ENCODE measurements at places on chromosomes 3 and 15.

DNA sequence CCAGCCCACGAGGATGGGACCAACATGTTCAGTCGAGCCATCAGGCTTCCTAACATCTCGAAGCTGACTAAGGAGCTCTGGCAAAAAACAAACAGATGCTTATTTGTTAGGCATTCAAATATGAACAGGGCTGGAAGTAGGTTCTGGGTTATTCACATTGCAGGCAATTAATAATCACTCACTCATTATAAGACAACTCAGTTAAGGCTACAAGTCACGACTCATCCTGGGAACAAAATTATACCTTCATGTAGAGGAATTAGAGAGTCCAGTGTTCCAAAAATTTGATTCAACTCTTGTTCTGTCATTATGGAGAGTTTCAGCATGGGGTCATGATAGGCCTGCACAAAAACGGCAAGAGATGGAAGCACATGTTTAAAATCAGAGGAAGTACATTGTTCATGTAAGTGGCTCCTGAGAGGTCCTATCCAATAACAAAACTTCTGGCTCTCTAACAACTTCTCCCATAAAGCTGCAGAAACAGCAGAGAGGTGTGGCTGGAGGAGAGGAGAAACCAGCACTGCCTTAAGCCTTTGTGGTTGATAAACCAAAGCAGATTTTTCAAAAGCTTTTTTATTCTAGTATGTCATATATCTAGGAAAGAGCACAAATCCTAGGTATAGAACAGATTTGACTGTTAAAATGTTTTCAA, 50.6 kb downstream of the ARHGEF3 start:
- no peak for DNase-seq

GRCh38 chr3:152398495-152398894, 129.8 kb downstream of the MBNL1 start:
- no peak for DNase-seq

GRCh38 chr3:25783661-25784512, 644 bp upstream of the NGLY1 start:
- DNase-seq, result no peak

DNA sequence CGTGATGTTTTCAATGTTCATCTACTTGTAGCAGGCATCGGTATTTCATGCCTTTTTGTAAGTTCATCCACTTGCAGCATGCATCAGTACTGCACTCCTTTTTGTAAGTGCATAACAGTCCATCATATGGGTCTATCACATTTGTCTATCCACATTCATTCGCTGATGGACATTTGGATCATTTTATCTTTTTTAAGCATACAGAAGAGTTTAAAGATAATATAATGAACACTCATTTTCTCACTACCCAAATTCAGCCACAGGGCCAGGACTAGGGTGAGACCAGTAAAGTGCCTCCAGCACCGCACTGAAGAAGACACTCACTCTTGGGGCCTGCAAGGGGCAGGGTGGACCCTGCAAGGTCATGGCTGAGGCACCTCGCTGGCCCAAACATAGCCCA, 309.6 kb downstream of the UACA start:
- DNase-seq, result no peak

DNA sequence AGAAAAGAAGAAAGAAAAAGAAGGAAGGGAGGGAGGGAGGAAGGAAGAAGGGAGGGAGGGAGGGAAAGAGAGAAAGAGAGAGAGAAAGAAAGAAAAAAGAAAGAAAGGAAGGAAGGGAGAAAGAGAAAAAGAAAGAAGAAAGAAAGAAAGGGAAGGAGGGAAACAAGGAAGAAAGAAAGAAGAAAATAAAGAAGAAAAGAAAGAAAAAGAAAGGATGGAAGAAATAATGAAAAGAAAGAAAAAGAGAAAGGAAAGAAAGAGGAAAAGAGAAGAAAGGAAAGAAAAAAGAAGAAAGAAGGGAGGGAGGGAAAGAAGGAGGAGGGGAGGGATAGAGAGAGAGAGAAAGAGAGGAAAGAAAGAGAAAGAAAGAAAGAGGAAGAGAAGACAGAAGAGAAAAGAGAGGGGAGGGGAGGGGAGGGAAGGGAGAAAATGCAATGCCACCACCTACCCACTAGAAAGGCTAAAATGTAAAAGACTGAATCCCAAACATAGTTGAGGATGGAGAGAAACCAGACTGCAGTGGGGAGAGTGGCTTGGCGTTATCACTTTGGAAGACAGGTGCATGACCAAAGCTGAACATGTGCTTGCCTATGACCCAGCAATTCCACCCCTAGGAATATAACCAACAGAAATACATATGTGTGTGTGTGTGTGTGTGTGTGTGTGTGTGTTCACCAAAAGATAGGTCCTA, 66.9 kb upstream of the KLF13 start:
- no peak for DNase-seq

DNA sequence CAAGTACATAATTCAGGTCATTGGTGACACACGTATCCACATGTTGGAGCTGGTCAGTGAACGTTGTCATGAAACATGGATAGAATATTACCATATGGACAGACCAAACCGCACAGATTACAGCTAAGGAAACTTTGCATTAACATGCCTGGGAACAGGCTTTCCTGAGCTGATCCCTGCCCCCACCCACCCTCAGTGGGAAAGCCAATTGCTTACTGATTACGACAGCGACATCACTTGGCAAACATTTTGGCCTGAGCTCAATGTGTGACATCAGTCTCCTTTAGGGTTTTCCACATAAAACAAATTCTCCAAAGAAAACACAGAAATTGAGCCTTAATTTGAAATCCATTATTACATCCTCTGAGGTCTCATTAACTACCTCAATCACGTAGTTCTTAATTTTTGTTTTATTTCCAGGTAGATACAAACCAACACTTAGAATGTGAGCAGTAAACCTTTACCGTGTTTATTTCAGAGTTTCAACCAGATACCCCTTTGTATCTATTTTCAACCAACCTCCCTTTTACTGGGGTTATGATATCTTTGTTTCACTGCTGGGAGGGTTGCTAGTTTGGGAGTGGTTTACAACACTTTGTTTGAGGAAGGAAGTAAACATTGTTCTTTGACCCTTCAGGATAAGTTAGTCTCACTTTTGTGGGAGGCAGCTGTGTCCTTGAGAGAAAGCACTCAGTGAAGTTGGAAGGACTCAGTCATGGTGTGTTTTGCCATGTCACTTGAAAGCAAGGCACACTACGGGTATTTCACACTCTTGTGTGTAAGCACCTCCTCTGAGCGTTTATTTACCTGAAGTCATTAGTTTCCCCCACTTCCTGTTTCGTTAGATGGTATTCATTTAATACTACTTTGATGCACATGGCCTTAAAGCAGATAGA, 103.1 kb downstream of the CMSS1 start:
- no peak for DNase-seq

DNA sequence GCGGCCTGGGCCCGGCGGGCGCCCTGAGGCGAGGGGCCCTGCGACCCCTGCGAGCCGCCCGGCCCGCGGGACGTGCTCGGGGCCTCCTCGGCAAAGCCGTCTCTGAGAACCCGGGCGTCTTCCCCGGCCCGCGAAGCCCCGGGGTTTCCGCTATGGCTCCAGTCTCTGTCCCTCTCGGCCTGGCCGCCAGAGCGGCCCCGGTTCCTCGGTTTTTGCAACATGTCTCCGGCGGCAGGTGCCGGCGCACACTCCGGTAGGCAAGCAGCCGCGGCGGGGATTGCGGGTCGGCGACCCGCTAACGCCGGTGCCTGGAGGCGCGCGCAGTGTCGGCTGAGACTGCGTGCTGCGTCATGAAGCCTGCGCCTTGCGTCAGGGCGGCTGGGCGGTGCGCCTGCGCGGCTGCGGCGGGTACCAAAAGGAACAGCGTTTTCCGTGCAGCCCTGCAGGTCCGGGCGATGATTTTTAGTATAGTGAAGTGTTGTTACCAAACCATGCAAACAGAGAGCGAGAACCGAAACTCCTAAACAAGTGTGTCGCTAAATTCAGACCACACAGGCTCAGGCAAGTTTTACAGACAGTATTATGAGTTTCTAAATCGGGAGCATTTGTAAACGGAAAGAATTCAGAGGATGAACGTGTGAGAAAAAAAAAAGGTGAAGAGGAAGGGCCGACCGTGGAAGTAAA, at the start of gene NSMCE3:
Gene NSMCE3 (minus strand): TSS at position 338 of the 684 bp plus-strand sequence. CDS start 117 bp downstream, at position 221.
- peak; percentile 84 for DNase-seq

GRCh38 chr3:124657138-124657537, 73.1 kb upstream of the UMPS start:
- DNase-seq, result no peak

All from central memory CD8-positive, alpha-beta T cell (primary cell).